ENCODE measurements at places on chromosomes 4 and X. TPM values are rescaled to one million over a fixed set of nuclear protein-coding genes. Genes with fewer than 3 reads are reported as not detected.

DNA sequence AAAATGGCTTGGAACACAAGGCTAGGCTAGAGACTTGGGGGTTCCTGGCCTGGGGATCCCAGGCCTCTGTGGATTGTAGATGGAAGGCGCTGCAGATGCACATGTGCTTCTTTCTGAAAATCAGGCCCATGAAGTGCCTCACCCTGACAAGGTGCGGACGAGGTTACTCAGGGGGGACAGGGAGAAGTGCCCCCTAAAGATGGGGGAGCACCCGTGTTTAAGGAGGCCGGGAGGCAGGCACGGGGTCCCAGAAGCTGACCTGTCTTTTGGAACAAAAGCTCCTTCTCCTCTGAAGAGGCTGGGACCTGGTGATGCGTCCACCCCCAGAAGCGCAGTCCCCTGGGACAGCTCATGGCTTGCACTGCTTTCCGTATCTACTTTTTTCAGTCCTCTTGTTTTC lies 2.4 kb downstream of the PDZD4 start:
- no peak for DNase-seq

- DNase-seq, result no peak
These were observed 410.9 kb upstream of the CT83 start for GRCh38 chrX:116873671-116874070.

The PNMA6A gene
- total RNA-seq, result 0.23 TPM

DNA sequence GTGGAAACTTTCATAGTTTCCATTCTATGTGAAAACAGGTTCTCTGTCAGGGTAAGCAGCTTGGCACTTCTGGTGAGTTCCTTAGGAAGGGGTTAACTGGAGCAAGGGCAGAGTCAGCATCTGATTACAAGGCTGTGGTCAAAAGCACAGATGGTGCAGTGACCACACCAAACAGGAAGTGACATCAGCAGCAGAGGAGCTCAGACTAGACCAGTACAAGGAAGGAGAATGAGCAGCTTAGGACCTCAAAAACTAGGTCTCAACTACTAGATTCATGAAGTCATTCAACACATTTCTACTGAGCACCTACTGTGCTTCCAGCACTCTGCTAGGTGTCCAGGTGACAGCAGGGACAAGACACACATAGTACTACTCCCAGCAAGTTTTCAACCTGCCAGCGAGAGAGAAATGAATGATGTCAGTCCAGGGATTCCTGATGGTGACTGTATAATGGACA lies 130.2 kb downstream of the AMELX start:
- DNase-seq, result no peak

DNA sequence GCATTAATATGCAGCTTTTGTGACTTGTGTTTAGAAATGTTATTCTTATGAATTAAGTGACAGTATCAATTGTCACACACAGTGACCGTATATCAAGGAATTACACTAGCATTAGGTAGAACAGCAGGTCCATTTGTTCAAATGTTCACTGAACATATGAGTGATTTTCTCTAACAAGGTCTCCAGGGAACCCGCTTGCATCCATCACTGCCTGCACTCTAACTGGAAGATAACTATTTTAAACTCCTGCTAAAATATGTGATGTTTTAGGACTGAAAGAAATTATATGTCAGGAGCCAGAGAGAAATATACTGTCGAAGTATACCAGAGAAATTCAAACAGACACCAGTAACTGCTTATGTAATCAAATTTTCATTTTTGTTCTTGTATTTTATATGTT lies 1395.7 kb downstream of the PCDH18 start:
- no peak for DNase-seq

DNA sequence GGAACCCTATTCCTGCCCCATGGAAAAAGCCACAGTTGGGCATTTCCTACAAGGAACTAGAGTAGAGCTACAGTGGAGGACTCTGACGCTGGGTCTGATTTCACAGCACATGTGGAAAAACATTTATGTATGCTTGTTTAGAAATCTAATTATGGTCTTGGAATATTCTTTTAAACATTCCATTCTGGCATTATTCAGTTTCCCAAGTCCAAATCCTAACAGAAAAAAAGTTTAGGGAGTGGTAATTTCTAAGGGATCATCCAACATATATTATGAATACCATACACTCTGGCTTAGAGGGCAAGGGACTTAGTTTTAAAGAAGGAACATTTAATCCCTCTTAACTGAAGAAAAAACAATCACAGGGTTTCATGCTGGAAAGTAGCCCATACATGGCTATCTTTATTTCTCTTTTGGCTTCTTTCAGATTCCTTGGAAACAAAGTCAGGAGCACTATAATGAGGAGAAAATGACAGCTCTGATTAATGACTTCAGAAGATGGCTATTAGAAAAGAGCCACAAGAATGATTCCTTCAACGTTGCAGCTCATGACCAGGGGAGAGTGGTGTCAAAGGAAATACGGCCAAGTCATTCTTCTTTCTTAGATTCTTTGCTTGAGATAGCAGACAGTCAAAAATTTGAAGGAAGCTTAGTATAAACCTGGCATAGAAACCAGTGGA lies 56.1 kb downstream of the CNGA2 start:
- no peak for DNase-seq

The ZNF185 gene
- total RNA-seq, result 1.0 TPM

Measured in activated CD4-positive, alpha-beta T cell treated with anti-CD3 and anti-CD28 coated beads, Interleukin-2, amount 10 ng/mL, durations not matched to agents 7 days and 5 days (primary cell).